ENCODE measurements at places on chromosomes 2 and 18.

DNA sequence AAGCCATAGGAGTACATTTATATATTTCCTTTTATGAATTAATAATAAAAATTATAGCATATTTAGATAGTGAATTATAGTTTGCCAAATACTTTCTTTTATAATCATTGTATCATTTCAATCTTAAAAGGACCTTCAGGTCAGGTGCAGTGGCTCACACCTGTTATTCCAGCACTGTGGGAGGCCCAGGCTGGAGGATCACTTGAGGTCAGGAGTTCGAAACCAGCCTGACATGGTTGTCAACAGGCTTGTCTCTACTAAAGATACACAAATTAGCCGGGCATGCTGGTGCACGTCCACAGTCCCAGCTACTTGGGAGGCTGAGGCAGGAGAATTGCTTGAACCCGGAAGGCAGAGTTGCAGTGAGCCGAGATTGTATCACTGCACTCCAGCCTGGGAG is 19.7 kb downstream of the APOB start:
- no peak for DNase-seq

DNA sequence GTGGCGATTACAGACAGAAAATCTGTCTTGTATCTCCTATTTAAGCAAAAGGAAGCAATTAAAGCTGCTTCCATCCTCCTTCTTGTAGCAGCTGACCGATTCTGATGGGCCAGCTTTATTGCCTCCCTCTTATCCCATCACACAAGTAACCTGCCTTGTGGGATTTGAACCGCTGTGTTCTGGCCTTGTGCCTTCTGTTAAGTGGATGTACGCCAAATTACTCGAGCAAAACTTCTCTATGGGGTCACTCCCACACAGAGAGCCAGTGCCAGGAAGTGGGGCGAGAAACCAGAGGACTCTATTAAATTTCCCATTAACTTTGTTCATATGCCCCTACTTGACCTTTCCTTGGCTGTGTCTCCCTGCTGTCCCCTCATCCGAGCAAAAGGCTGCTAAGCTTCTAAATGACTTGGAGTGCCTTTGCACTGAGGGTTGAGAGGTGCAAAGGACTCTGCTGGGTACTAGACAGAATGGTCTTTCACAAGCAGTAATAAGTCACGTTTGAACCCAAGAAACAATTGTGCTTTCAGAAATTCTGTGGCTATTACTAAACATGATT is 672.5 kb downstream of the MBD2 start:
- no peak for DNase-seq

DNA sequence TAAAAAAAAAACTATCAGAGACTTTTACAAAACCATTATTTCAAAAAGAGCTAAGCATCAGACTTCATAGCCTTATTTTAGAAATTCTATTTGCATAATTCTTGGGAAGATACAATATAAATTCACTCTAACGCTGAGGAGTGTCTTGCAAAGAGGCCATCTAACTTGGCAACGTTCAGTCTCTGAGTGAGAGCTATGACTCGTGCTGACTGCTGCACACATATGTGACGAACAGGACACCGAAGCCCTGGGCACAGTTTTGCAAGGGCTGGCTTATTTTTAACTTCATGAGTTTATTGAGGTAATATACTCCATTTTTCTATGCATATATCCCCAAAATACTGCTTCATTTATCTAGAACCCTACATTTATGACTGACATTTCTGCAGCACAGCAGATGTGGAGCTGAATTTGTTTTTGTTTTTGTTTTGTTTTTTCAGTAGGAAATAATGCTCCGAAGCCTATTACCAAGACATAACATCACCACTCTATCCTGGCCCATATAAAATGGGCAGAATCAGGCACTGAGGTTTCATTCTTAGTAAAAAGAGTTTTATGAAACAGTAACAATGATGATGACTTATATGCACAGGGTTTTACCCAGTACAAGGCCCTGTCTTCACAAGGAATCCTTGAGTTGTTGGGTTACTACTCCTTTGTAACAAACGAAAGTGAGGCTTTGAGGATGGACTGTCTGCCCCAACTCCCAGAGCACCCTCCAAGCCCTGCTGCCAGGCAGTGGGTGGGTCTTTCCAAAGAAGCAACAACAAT is 68.3 kb downstream of the CRACDL start:
- no peak for DNase-seq

- DNase-seq, result no peak
Observed at GRCh38 chr2:14982790-14983189, 350.3 kb downstream of the LRATD1 start.

DNA sequence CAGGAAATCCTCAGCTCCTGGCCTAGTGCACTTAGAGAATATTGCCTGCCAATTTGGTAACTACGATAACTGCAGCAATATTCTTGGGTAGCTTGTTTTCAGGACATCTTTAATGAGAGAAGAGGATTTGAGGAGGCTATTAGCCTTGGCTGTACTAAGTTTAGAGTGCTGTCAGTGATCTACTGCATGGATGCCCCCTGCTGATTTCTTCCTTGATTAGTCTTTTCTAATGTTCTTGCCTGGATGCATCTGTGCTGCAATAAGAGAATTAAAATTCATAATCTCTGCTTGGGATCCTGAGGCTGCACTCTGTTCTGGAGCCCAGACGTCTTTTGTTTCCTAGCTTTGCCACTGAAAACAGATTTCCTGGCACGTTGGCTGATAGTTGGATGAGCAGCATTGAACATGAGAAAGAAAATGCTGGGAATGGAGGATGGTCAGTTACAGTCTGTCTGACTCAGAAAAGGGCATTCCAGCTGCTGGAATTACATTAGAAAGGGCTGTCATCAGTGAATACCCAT is 115.4 kb downstream of the CCDC85A start:
- no peak for DNase-seq

DNA sequence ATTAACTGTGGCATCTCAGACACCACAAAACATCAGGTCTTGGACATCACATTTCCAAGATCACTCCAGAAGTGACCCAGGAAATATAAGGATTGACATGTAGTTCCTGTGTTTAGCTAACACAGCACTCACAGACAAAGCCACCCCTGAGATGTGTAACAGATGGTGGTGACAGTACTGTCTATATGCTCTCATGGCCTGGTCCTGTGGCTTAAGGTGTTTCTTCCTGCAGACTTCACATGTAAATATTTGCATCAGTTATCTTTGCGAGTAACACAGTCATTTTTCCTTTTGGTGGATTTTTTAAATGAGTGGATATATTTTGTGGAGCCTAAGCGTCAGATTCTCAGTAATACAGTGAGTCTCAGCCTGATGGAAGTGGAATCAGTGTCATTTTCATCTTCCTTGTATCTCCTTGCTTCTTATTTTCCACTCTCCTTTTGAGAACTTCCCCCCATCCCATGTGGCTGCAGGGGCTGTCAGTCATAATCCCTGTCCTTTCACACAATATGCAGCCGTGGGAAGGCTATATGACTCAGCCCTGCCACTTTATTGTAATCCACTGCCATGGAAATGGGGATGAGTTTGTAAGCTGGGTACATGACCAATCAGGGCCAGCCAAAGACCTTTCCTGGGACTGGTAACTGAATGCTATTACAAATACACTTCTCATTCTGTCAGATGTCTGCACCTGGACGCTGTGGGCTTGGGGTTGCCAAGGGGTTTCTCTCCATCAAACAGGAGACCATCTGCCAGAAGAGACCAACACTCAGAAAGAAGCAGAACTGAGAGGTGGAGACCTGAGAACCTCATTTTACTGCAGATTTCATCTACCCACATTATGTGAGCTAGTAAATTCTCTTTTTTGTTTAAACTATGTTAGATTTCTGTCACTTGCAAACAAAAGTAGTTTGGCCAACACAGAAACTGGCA is 74.3 kb downstream of the ICOS start:
- no peak for DNase-seq

DNA sequence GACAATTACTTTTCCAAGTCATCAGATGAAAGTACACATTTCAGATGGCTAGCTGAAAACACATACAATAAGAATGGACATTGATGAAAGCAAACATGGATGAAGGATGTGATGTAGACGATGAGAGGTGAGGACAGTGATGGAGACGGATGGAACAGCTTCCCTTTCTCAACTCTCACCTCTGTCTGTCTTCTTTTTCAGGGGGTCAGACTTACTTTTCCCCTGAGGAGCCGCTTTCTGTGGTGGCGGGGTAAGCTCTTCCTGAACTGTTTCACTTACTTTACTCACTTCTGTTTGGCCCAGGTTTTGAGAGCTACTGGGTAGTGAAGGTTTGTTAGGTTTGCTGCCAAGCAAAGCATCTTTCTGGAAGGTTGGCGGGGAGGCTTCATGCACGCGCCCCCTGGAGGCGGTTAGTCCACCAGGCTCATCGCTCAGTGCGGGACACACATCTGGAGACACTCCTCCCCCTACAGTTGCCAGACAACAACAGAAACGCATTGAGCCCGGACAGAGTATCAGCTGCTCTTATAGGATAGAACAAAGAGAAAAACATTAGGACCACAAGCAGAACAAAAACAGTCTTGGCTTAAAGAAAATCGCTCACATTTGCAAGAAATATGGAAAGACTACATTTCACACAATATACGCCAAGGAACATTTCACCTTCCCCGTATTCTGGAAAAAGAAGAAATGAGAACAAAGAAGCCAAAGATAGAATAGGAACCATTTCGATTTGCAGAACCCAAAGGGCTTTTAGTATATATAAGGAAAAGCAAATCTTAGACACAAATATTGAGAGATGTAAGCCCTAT is 90.5 kb downstream of the MYOM1 start:
- peak; percentile 49 for DNase-seq

- no peak for DNase-seq
Observed at GRCh38 chr2:10721396-10722251, at the start of gene ATP6V1C2. Gene ATP6V1C2 (plus strand): TSS chr2:10721630. CDS start chr2:10722850, 1,220 bp downstream.

DNA sequence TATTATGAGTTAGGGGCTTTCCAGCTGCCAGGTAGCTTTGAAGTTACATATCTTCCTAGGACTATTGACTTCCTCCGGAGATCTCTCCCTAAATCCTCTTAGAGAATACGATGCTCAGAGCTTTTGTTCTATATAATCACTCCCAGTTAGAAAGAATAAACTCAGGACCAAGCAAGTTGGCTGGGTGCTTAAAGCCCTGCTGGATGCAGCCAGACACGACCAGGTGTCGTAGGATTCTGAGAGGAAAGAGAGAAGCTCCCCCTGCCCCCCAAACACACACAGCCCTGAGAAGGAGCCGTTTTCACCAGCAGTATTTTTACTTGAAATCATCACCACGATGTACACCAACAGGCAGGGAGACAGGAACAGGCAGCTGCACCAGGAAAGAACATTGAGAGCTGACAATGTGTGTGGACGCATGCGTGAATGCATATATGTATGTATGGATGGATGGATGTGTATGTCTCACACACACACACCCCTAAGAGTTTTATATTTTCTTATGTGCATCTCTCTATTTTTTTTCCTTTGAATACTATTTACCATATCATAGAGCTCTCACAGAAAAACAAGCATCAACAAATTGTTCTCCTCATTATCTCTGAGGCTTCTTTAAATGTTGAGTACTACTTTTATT is 382.6 kb downstream of the EPHA4 start:
- DNase-seq, result no peak

- no peak for DNase-seq
Observed at GRCh38 chr2:74181739-74182138, 3.1 kb upstream of the MOB1A start.

DNA sequence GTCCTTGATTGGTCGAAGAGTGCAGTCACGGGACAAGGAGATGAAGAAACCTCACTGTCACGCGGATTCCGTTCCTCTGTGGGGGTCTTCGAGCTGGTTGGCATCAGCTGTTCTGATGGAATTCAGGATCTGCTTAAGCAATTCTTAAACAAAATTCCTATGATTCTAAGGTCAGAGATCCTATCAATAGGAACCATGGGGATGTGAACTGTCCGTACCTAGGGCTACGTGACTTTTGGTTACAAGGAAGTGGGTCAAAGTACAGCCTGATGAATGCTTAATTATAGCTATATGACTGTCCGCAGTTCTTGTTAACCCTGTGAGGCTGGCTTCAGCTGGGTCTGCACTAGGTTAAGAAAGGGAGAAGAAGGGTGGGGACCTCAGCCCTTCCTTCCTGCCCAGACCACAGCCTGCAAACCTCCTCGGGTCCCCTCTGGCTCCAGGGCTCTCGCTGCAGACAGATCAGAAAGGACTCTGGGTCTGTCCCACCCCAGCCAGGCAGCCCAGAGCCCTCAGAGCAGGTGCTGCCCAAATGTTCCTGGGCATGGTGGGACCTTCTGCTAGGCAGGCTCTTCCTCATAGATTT is 44.2 kb upstream of the TAF1B start:
- DNase-seq, result no peak

DNA sequence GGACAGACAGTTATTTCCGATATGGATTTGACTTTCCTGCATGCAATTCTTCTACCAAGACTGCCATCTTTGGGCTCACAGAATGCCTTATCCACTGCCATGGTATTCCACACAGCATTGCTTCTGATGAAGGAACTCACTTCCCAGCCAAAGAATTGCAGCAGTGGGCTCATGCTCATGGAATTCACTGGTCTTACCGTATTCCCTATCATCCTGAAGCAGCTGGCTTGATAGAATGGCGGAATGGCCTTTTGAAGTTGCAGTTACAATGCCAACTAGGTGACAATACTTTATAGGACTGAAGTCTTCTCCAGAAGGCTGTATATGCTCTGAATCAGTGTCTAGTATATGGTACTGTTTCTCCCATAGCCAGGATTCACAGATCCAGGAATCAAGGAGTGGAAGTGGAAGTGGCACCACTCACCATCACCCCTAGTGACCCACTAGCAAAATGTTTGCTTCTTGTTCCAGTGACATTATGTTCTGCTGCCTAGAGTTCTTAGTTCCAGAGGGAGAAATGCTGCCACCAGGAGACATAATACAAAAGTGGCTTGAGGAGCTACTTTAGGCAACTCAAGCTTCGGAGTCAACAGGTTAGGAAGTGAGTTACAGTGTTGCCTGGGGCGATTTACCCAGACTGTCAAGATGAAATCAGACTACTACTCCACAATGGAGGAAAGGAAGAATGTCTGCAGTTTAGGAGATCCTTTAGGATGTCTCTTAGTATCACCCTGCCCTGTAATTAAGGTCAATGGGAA is 23.8 kb upstream of the SMAD4 start:
- DNase-seq, result no peak

Measured in stimulated activated CD4-positive, alpha-beta T cell treated with anti-CD3 and anti-CD28 coated beads, Interleukin-1b, Interleukin-23, amount 100 ng/mL, for 1 hour (primary cell).